ENCODE measurements at places on chromosomes 1 and 21.
A peak's percentile ranks its signal among the peaks of the same experiment; 100 is the strongest.

DNA sequence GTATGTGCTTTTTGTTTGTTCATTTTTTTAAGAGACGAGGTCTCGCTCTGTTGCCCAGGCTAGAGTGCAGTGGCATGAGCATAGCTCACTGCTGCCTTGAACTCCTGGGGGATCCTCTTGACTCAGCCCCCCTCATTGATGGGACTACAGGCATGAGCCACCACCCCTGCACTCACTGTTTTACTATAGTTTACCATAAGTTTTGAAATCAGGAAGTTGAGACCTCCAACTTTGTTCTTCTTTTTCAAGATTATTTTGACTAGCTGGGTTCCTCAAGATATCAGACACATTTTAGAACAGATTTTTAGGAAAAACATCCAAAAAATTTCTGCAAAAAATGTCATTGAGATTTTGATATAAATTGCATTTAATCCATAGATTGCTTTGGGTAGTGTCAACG is 120.4 kb upstream of the FGGY start:
- no peak for DNase-seq

- DNase-seq = no peak
Observed at GRCh38 chr1:94772230-94772641, 47.9 kb upstream of the SLC44A3 start.

DNA sequence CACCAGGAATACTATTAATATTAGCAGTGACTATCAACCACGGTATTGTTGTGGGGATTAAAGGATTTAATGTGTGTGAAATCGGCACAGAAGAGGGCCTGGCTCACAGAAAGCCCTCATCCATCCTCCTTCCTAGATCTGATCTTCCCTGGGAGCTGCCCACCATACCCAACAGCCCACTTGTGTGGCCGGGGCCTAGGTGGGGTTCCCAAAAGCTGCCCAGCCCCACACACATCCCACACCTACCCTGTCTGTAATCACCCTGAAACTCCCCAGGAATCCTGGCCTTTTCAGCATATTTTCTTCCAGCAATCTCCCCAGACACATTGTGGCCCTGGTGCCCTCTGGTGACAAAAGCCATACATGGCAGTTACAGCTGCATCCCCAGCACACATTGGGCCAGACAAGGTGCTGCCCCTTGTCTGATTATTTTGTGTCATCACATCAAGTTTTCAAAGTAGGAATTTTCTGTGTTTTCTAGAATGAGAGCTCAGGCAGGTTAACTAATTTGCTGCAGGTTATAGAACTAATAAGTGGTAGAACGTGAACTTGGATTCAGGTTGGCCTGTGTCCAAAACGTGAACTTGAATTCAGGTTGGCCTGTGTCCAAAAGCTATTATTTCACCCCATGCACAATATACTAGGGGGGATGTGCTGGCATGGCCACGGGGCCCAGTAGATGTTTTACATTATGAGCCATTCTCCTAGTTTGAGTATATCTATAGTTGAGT is 5.3 kb upstream of the SLC6A9 start:
- peak; percentile 71 for DNase-seq

GRCh38 chr1:174800216-174800851 is 199.4 kb upstream of the CACYBP start:
- DNase-seq = peak; percentile 21

GRCh38 chr1:3553940-3554223 is 57.4 kb downstream of the MEGF6 start:
- DNase-seq = no peak

- DNase-seq = no peak
Observed at GRCh38 chr1:221228594-221228993, 349.4 kb downstream of the HLX start.

DNA sequence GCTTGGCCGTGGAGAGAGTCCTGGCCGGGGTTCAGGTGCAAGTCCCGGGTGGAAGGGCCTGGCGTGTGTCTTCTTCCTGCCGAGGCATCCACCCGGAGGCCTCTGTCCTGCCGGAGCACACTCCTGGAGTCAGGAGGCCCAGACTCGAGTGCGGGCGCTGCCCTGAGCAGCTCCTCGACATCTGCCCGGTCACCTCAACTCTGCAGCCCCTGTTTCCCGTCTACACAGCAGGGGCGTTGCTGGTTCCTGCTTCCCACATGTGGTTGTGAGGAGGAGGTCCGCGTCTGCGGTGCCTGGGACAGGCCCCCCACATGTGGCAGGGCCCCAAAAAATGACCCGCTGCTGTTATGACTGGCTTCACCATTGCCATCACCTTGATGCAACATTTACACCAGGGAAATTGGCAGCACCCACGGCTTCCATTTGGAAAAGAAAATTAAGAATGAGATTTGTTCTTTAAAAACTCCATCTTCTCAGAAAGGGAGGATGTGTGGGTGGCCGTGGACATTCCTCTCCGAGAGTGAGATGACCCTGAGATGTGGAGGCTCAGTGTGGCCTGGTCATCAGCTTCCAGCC is 169.8 kb downstream of the PRDM16 start:
- DNase-seq = no peak

DNA sequence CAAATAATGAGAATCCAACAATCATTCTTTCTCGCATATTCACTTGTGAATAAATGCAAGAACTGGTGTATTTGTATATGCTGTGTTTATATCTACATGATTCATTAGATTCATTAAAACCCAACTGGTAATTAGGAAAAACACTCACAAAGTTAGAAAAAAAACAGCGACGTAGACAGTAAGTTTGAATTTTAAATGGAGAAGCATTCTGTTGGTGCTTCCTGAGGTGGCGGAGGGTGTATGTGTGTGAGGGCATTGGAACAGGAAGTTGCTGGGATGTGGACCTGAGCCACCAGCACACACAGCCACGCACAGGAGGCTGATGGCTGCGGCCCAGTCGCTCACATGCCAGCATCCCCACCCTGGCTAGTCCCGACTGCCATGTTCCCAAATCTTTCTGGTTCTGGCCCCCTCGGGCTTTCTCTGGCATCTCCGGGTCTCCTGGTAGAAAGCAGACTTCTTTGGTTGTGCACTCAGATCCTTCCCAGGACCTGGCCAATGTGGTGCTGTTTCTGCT is 121.6 kb upstream of the IRF2BP2 start:
- DNase-seq = peak; percentile 34

DNA sequence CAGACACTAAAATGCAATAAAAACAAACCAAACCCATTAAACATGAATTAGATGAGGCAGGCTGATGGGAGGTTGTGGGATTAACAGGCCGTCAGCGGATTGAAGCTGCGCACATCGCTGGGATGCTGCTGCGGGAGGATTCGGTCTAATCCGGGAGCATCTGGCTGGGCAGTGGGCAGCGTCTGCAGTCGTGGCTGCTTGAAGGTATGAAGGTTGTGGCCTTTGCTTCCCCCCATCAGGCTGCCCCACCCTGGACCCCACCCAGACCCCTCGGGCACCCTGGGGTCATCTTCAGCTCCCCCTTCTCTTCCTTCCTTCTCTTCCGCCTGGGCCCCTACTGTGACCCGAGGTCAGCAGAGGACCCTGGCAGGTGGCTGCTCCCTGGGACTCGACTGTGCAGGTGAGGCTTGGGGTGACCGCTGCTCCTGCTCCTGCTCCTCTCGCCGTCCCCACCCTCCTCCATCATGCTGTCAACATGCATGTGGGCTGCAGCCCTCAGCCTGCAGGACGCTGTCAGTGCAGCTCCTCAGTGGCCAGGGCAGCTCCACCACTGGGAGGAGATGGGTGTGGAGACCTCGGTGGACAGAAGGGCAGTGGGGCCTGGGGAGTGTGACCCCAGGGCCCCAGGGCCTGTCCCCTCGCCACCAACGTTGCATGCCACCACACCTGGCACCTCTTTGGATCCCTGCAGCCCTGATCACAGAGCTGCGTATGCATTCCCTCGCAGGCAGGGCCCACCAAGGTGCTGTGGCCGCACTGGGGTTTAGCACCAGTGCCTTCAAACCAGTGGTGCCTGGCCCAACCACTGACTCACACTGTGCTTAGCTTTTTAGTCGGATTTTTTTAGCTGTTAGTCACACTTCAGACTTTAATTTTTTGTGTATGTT is 112.2 kb upstream of the COL6A1 start:
- no peak for DNase-seq

- no peak for DNase-seq
Observed at GRCh38 chr1:246110343-246111219, 396.5 kb downstream of the SMYD3 start.

DNA sequence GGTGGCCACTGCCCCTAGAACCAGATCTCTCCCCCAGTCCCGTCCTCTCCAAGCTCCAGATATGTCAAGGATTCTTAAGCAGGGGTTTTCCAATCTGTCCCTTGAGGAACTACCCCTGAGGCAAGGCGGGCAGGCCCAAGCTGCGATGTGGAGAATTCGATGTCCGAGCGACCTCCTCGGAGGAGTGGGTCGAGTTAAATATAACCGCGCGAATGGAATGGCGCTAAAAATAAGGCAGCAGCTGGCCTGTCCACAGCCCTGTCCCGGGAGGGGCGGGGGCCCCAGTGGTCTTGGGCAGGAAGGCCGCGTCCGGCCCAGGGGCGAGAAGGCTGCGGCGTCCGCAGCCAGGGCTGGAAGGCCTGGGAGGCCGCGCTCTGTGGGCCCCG is 5.8 kb upstream of the FOXD3 start:
- DNase-seq = no peak

Data from stimulated activated CD4-positive, alpha-beta T cell treated with anti-CD3 and anti-CD28 coated beads, Interleukin-2, amount 100 ng/mL, for 24 hours (primary cell).